ENCODE measurements at places on chromosomes 7 and 10.

DNA sequence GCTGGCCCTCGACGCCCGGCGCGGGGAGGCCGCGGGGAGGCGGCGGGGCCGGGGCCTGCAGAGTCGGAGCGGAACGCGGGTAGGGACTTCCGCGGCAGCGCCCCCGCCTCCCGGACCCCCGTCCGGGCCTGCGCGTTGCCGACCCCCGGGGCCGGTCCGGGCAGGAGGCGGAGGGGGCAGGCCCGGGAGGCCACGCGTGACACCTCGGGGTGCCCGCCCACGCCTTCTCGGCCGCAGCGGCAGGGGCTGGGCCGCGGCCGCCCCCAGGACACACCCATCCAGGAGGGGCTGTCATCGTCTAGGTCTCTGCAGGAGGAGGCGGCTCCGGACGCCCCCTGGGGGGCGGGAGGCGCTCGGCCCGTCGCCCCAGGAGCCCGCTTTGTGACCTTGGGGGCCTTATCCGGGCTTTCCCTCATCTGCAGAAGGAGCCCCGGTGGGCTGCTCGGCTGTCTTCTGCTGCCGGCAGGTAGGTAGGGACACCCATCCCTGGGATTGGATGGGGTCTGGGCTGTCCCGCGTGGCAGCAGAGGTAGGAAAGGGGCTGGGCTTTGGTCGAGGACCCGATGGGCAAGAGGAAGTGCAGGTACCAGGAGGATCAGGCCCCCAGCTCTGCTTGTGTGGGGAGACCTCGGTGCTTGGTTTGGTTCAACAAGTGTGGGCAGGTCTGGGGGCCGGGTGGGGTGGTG, 569 bp downstream of the ZNF316 start:
- DNase-seq: peak; percentile 25

- no peak for DNase-seq
These were observed 573.9 kb upstream of the PCDH15 start for GRCh38 chr10:55374917-55375316.

- DNase-seq: peak; percentile 4
These were observed 77.4 kb upstream of the ANLN start for GRCh38 chr7:36312064-36312914.

- no peak for DNase-seq
These were observed 33.0 kb upstream of the UNC5B start for GRCh38 chr10:71179382-71179781.

- no peak for DNase-seq
These were observed 148.8 kb downstream of the CCDC3 start for GRCh38 chr10:12852687-12853086.

DNA sequence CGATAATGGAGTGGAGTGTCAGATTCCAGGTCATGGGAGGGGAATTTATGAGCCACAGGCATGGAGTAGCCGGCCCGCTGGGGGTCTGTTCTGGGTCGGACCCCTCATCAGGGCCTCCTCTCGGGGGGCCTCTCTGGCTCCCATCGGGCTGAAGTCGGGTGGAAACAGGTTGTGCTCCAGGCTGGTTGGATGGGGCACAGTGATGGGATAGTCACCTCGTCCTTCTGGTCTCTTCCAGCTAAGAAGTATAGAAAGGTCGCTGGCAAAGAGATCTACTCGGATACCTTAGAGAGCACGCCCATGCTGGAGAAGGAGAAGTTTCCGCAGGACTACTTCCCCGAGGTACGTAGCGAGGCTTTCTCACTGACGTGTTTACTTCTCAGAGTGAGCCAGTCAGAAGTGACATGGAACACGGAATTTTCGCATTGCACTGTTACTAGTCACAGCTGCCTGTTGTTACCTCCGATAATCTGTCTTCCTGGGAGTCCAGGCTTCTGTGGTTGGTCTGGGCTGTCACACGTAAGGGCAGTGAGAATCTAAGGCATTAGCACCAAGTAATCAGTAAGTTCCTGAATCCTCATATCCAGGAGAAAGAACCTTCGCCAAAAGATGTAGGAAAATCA, 88.3 kb downstream of the NKX6-2 start:
- no peak for DNase-seq

DNA sequence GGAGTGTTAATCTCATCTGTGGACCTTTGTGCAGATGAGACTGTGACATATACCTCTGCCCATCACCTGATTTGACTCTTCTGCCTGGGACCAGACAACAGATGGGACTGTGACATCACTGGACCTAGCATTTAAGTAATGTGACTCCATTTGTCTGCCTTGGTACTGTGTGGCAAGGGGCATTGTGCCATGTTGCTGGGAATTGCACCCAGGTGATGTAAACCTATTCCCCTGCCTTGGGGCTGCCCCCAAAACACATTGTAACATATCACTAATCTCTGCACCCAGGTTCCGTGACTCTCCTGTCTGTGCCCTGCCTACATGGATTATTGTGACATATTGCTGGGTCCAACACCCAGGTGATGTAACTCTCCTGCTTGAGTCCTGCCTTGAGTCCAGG, 40.4 kb upstream of the ZNF680 start:
- no peak for DNase-seq

- no peak for DNase-seq
These were observed 11.2 kb upstream of the TSPAN14 start for GRCh38 chr10:80442879-80443278.

DNA sequence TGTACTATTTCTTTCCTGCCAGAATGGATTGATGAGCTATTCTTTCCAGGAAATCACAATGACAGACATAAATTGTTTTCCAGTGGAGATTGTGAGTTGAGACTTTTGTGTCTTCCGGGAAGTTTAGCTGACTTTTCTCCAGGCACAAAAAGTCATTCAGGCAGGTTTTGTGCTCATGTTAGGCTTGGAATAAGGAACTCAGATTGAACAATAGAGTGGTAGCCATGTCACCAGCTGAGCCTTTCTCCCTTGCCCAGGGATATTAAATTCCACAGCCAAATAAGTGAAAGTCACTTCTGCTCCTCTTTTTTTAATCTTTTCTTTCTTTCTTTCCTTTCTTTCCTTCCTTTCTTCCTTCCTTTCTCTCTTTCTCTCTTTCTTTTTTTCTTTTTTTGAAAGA, 559.6 kb downstream of the GALNT17 start:
- DNase-seq: no peak

GRCh38 chr10:112784022-112784461, 166.0 kb upstream of the TCF7L2 start:
- no peak for DNase-seq

DNA sequence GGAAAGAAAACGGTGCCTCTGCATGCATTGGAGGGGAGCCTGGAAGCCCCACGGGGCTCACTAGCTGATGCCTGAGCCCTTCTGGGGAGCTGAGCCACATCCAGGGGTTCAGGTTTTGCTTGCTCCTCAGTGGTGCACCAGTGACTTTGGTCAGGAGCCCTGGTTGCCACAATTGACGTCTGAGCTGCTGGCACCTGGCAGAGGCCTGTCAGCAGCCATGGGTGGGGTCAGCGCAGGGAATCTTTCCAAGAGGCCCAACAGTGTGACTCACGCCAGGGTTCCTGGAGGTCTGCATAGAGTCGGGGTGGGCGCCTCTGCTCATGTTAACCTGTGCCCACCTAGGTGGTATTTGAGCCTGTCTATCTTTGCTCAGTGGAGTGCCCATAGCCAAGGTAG, 138.7 kb downstream of the NEURL1 start:
- DNase-seq: no peak

DNA sequence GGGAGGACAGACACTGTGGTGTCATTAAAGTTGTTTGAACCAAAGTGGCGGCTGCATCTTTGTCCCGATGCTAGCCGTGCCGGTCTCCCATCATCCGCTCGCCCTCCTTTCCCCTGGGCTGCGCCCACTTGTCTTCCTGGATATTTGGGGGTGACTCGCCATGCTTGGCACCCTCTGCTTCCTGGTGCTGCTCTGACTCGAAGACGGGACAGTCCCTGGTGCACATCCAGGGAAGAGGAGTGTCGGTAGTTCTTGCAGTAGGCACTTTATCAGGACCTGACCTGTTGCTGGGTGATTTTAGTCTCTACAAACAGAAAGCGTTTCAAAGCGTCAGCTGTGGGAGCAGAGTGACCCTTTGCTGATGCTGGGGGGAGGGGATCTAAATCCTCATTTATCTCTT, 68.3 kb upstream of the DNAJB6 start:
- DNase-seq: no peak

Measured in activated CD4-positive, alpha-beta T cell treated with anti-CD3 and anti-CD28 coated beads, Interleukin-2, amount 50 U/mL, for 4 hours (primary cell).